ENCODE measurements at places on chromosomes 6 and 20.
A peak's percentile ranks its signal among the peaks of the same experiment; 100 is the strongest.

- DNase-seq = no peak
Measured at GRCh38 chr6:165245701-165246100, 63.7 kb downstream of the C6orf118 start.

- no peak for DNase-seq
Measured at GRCh38 chr6:56025795-56026194, 150.4 kb upstream of the BMP5 start.

GRCh38 chr6:143885116-143885515, 20.8 kb downstream of the ZC2HC1B start:
- no peak for DNase-seq

DNA sequence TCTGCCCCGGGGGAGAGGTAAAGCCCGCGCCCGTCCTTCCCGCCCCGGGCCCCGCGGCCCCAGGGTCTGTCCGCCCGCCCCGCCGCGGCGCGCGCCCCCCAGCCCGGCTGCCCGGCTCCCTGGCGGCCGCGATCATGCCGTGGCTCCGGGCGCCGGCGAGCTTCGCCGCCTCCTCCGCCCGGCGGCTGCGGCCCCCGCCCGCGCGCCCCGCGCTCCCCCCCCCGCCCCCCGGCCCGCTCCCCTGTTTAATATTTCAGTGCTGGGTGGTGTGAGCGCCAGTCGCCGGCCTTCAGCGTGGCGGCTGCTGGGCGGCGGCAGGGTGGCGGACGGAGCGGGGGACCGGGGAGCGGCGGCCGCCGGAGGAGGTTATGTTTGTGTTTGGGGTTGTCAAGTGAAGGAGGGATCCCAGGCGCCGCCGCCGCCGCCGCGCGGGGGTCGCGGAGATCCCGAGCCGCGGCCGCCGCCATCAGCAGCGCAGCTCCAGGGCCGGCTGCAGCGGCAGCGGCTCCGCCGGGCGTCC, at the start of gene HIVEP1:
Gene HIVEP1, plus strand, starts transcription at position 275 of the 520 bp plus-strand sequence. CDS start 3,317 bp downstream, outside the sequence.
- DNase-seq = no peak

GRCh38 chr20:36465109-36466080, 75.9 kb upstream of the MYL9 start:
- DNase-seq = peak; percentile 80

DNA sequence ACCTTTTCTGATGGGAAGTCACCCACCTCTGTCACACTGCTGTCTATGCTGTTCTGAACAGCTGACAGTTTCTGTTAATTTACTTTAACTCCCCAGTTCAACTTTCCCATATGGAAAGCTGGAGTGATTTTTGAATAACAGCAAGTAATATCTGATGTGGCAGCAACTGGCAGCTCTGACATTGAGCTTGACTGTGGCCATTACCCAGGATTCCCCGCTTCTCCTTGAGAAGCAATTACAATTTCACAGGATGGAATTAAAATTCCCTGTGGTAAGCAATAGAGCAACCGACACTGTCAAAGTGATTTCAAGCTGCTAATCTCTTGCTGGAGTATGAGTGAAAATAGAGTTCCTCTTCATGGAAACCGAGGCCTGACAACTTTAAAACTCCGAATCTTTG, 348.1 kb upstream of the SOX4 start:
- DNase-seq = no peak

DNA sequence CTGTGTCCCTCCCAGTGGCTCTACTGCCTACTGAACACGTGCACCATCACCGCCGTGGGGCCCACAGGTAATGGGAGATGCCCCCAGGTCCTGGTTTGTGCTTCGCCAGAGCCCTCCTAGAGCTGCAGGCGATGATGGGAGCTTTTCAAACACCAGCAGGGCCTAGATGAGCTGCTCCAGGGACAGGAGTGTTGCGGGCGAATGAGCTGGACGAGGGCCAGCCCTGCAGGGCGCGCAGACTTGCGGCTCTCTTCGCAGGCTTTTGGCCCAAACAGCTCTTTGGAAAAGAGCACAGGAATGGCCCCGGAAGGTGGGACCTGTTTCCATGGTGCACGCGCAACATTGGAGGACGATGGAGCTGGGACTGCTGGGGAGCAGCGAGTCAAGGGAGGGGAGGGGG, 409.3 kb upstream of the SULF2 start:
- DNase-seq = no peak

DNA sequence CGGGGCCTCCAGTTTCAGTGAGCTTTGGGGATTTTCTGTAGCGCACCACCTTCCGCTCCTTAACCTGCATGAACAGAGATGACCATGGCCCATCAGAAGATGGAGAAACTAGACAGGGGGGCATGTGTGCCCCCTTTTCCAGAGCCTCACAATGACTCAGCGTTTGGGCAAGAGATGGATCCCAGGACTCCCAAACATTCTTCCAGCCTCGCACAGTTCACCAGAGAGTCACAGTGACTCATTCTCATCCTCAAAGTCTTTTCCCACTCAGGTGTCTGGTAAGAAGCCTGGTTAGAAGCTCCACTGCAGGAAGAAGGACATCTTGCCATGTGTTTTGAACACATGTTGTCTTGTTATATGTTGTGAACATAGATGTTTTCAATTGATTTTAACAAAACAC, 76.2 kb upstream of the FRMD1 start:
- DNase-seq = peak; percentile 45

- peak; percentile 96 for DNase-seq
Measured at GRCh38 chr20:38270869-38271605, 10.5 kb upstream of the KIAA1755 start.

GRCh38 chr6:7237653-7238188, 75.3 kb downstream of the SSR1 start:
- no peak for DNase-seq

GRCh38 chr6:36422714-36423100, 19.9 kb downstream of the PXT1 start:
- no peak for DNase-seq

- DNase-seq = no peak
Measured at GRCh38 chr6:41647061-41647511, 8.8 kb downstream of the MDFI start.

- DNase-seq = no peak
Measured at GRCh38 chr6:137543114-137543513, 48.9 kb upstream of the OLIG3 start.

DNA sequence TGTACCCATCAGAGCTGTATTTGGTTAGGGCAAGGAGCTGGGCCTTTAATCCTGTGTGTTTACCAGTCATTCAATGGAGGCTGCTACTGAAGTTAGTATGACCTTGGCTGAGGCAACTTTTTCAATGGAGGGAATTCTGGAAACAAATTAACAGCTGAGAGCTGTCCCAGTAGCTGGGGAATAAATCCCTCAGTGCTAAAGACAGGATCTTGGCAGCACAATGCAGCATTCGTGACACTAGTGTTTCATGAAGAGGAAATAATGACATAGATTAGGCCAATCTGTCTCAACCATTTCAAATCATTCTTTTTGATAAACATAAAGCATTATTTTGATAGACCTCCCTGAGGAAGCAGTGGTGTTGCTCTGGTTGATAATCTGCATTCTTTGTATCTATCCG, 42.9 kb downstream of the GRM1 start:
- DNase-seq = no peak

DNA sequence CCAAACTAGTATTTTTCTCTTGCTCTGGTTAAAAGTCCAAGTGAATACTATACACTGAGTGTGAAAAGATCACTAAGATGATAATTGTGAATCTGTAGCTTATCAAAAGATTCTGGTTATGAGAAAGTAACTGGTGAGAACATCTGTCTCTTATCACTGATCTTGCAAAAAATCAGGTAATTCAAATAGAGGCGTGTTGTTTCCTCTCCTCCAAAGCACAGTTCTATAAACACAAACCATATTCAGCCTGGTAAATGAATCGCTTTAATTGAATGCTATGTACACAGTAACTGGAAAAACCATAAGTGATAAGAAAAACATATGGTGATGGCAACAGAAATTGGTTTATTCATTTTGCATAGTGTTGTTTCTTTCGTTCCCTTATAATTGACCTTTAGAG, 161.0 kb downstream of the RALGAPA2 start:
- no peak for DNase-seq

GRCh38 chr6:7803214-7803613, 77.3 kb downstream of the BMP6 start:
- no peak for DNase-seq

- DNase-seq = no peak
Measured at GRCh38 chr20:46122516-46123481, 4.7 kb downstream of the CD40 start.

- no peak for DNase-seq
Measured at GRCh38 chr6:116036075-116036773, 24.5 kb downstream of the FRK start.

DNA sequence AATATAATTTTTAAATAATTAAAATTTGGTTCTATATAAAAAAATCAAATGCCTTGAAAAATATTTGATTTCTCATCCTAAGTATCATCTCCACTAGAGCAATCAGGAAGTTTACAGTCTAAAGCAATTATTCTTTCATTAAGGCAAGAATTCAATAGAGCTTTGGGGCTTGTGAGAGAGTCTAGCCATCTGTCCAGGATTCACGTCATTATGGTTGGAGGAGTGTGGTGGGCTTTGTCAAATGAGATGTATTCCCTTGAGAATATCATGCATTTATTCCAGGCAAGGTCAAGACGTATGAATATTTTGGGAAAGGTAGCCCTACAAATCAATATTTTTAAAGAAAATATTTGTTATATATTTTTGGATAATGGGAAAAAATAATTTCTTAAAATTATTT, 132.4 kb downstream of the ELOVL4 start:
- DNase-seq = no peak

DNA sequence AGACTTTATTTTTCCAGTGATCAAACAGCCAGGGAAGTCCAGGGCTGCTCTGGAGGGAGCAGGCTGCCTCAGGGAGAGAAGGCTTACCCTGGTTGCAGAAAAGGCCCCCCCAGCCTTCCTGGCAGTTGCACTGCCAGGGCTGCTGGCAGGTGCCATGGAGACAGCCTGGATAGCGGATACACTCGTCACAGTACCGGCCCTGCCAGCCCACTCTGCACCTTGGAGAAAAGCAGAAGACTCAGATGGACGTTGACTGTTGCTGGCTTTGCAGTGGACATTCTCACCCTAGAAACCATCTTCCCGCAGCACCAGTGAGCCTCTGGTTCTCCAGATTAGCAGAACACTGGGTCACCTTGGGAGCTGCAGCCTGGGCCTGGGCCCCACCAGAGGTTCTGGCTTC, 5.4 kb downstream of the DLL1 start:
- DNase-seq = no peak

- DNase-seq = peak; percentile 95
Measured at GRCh38 chr6:141552463-141552862, 580.3 kb upstream of the GJE1 start.

DNA sequence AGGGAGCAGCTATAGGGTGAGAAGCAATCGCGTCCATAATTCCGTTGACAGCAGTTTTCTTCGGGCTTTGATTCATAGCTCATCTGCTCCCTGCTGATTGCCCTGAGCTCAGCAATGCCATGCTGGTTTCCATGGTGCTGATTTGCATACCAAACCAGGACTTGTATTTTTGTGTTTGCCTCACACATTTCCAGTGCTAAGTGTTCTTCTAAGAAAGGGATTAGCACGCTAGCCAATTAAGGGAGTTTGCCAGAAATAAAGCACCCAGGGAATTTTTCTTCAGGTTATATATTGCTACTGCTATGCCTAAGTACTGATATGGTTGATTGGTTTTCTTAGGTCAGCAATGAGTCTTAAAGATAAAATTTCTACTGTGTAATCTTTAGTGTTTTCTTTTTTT, 177.6 kb downstream of the PLCB1 start:
- DNase-seq = no peak

DNA sequence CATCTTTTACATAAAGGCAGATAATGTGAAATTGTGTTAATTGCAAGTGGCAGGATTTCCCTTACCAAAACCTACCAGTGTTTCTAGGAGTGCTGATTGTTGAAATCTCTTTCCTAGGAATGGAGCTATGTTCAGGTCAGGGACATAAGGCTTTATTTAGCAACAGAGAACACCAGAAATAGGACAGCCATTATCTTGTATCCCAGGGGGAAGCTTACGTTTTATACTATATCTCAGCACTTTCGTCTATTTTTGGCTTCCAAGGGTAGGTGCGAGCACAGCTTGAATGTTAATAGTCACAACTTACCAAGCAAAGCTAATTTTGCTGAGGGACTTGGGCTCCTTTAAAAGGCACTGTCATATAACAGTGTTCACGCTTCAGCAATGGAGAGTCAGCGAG, 94.0 kb downstream of the SYCP2 start:
- DNase-seq = no peak

DNA sequence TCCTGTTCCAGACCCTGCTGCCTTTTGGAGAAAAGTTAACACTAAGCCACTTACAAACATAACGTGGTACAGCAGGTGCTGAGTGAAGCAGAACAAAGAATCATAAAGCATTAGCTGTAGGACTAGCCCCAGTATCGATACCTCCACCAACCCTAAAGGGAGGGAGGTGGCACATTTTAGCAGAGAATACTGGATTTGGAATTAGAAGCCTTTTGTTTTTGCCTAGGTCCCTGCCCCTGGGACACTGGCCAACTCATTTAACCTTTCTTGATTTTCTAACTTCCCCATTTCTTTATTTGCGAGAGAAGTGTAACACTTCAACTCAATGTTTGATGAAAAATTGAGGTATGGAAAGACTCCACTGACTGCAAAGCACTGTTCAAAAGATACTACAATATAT, 93.5 kb downstream of the B3GAT2 start:
- no peak for DNase-seq

DNA sequence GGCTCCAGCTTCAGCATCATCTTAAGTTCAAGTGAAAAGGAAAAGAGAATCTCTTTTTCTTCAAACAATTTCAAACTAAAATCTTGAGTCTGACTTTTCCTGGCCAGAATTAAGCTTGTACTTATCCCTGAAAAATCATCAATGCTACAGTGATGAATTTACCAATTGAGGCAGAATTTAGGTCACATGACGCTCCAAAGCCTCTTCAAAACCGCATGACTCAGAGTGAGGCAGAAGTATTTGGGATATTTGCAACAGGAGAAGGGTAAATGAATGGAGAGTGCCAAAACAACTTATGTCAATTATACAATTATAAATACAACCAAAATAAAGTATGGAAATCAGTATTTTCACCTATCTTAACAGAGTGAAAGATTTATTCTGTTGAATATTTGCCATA, 515.5 kb downstream of the COL12A1 start:
- peak; percentile 4 for DNase-seq

GRCh38 chr20:5349448-5349847, 32.7 kb upstream of the PROKR2 start:
- peak; percentile 24 for DNase-seq

DNA sequence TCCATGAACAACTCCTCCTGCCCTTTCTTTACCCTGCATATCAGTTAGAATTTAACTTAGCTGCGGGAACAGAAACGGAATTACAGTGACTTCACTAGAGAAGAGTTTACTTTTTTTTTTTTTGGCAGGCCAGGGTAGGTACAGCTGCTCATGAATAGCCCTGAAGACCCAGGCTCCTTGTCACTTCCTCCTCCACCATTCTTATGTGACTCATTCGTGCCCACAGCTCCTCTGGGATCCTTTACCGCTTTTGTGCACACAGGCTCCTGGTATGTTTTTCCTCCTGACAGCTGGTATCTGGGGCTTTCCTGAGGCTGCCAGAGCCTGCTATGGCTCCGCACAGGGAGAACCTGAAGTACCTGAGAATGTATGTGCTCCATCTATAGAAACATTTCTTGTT, 3.9 kb upstream of the KCNS1 start:
- DNase-seq = peak; percentile 79
